ENCODE measurements at places on chromosomes 7 and 10.

- no peak for DNase-seq
These were observed 167.7 kb upstream of the SHH start for GRCh38 chr7:155979994-155980393.

GRCh38 chr7:136998495-136998894, 130.0 kb downstream of the CHRM2 start:
- DNase-seq = no peak

- DNase-seq = no peak
These were observed 128.0 kb downstream of the MBL2 start for GRCh38 chr10:52644373-52645186.

- no peak for DNase-seq
These were observed 57.9 kb downstream of the BUB3 start for GRCh38 chr10:123212063-123212462.

GRCh38 chr10:35446439-35446838, 110.1 kb downstream of the CCNY start:
- DNase-seq = no peak

DNA sequence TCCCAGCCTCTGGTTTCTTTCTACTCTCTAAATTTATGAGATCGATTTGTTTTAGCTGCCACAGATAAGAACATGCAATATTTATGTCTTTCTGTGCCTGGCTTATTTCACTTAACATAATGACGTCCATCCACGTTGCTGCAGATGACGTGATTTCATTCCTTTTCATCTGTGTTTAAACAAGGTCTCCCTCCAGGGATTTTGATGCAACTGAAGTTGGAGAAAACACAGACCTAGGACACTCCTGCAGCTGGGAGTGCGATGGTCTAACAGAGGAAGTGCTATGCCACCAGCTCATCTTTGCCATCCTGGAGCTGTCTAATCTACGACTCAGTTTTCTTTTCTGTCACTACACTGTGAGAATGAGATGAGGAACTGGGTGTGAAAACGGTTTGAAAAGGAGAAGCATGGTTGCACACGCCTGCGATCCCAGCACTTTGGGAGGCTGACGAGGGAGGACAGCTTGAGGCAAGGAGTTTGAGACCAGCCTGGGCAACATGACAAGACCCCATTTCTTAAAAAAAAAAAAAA, 1.5 kb upstream of the KCTD7 start:
- DNase-seq = no peak

DNA sequence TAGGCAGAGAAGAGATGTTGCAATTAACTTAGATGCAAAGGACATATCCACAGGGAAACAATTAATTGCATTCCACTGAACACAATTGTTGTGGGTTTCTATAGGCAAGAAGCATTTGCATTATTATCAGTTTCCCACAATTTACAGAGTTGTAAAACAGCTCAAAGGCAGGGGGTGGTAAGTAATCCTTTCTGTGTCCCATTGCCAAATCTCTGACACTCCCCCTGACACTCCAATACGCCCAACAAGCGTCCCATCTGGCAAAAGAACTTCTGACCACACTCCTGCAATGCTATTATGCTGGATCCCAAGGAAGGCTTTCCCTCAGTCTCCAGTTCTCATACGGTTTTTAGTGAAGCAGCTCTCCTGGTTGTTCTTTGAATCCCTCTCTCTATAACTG, 179.8 kb downstream of the CXCL12 start:
- DNase-seq = no peak

- DNase-seq = no peak
These were observed 11.2 kb downstream of the BTBD16 start for GRCh38 chr10:122282253-122282671.

GRCh38 chr10:2949948-2950354, 117.4 kb upstream of the PFKP start:
- DNase-seq = no peak

DNA sequence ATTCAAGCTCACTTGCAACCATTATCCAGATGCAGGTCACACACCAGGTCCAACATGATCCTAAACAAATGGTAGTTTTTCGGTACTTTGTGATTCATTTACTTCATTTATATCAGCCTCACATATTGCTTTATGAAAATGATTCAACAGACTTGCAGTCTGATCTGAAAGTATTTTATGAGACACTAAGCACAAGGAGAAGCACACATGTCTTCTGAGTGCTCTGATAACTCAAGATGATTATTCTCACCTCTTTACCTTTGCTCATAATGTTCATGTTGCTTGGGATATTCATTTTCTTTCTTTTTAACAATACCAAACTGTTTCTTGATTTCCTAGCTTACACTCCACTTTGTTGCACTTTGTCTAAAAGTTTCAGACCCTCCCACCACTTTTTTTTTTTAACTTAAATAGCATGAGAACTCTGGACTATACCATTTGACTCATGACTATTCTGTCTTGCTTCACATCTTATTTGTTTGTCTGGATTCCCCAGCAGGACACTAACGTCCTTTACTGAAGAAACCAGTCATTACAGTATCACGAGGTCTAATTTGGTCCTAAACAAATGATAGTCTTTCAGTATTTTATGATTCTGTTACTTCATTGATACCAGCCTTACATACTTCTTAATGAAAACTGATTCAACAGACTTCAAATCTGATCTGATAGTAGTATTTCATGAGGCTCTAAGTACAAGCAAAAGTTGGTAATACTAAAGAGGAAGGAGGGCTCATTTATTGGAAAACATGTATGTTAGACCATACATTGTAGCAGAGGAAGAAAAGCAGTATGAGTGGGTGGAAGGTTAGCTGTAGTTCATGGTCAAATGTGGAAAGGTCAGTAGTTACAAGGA, 171.8 kb upstream of the AHR start:
- no peak for DNase-seq

DNA sequence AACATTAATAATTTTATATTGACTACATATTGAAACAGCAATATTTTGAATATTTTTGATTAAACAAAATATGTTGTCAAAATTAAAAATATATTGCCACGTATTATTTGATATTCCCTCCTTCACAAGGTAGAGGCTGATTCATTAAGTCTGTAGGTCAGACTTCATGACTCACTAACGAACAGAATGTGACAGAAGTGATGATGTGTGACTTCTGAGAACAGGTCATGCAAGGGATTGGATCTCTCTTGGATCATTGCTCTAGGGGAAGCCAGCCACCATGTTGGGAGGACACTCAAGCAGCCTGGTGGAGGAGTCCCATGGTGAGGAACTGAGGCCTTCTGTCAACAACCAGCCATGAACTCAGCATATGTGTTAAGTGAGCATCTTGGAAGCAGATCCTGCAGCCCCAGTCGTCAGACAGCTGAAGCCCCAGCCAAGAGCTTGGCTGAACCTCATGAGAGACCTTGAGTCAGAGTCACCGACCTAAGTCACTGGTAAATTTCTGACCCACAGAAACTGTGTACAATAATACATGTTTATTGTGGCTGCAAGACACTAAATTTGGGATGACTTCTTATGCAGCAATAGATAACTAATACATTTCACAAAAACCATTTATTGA, 66.6 kb downstream of the HTR5A start:
- DNase-seq = no peak

GRCh38 chr7:11195502-11195901, 221.8 kb downstream of the PHF14 start:
- DNase-seq = no peak

DNA sequence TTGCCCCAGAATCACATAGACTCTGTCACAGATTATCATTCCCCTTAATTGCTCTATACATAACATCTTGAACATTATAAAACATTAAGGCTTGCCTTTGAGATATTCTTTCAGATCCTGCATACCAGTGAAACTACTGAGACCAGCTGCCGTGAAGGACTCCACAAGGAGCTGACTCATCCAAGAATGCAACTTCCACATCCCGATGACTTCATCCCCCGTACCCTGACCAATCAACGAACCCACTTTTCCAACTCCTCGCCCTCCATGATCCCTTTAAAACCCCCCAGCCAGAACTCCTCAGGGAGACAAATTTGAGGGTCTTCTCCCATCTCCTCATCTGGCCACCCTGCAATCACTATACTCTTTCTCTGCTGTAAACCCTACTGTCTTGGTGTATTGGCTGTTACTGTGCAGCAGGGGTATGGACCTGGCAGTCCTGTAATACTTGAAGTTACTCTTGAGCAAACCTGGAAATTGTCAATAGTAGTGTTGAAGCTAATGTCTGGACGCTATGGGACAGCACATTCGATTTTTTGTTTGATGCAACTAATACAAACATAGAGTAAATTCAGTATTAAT, 49.8 kb downstream of the HTR5A start:
- DNase-seq = no peak

- DNase-seq = no peak
These were observed 176.2 kb upstream of the PLXNA4 start for GRCh38 chr7:132752431-132752830.

GRCh38 chr10:113027574-113028455, 77.8 kb downstream of the TCF7L2 start:
- DNase-seq = no peak

DNA sequence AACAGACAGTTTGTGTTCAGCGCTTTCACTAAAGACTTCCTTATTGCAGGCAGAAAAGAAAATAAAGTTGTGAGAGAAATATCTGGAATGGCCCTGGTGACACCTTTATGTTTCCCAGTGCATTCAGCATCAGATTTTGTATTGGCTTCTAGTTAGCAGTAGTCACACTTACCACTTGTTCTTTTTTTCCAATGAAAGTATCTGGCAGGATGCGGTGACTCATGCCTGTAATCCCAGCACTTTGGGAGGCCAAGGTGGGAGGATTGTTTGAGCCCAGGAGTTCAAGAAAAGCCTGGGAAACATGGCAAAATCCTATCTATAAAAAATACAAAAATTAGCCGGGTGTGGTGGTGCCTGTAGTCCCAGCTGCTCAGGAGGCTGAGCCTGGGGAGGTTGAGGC, 649.6 kb downstream of the LRMDA start:
- DNase-seq = no peak

DNA sequence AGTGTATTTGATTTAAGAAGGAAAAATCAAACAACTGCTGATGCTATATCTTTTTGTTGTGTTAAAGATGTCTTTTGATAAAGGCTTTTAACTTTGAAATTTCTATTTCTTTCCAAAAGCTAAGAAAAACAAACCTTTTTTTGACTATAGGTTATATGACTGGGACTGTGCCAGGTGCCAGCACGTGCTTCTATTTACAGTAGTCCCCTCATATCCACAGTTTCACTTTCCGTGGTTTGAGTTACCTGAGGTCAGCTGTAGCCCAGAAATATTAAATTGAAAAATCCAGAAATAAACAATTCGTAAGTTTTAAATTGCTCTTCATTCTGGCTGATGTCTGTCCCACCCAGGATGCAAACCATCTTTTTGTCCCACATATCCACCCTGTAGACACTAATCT, 104.3 kb downstream of the BBS9 start:
- no peak for DNase-seq

- no peak for DNase-seq
These were observed 30.0 kb upstream of the MSRB2 start for GRCh38 chr10:23065181-23065948.

GRCh38 chr7:15853832-15854470, 167.5 kb upstream of the MEOX2 start:
- DNase-seq = no peak

DNA sequence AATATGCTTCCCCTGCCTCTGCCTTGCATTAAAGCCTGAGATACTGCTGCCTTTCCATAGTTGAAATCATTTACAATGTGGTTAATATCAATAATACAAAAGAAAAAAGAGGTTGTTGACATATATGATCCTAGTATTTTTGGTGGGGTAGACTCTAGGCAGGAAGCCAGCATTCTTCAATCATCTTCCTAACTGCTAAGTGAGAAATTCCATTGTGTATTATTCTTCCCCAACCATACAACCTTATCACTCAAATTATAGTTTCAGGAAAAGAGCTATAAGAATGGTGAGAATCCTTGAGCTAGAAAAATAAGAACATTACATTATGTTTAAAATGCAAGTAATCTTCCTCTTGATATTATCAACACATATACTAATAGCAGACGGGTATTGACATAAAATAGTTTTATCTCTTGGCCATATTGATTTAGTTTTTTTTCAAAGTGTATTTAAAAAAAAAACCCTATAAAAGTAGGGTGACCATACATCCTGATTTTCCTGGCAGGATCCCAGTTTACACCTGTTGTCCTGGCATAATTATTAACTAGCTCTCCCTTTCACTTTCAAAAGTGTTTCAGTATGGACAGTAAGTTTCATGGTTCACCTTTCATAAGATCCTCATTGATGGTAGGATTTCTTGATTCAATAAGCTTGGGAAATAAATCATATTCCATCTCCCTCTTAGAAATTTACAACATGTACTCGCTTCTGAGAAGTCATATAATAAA, 33.4 kb upstream of the WASL start:
- DNase-seq = no peak
